ENCODE measurements at places on chromosomes 6 and 20.
A peak's percentile ranks its signal among the peaks of the same experiment; 100 is the strongest.

DNA sequence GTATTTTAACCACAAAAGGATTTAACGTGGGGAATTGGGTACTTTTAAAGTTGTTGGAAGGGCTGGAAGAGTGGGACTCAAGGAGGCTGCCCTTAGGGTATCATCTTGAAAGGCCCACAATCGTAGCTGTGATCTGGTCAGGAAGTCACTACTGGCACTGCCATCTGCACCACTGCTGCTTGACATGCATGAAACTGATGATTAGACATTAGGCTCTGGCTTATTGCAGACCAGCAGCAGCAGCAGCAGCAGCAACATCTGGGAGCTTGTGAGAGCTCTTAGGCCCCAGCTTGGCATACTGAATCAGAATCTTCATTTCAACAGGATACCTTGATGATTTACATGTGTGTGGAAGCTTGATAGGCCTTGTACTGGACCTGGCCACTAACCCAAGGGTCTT, 68.6 kb downstream of the PHF20 start:
- DNase-seq, result no peak

GRCh38 chr6:111663692-111664564, 58.2 kb upstream of the TRAF3IP2 start:
- DNase-seq, result peak; percentile 62

DNA sequence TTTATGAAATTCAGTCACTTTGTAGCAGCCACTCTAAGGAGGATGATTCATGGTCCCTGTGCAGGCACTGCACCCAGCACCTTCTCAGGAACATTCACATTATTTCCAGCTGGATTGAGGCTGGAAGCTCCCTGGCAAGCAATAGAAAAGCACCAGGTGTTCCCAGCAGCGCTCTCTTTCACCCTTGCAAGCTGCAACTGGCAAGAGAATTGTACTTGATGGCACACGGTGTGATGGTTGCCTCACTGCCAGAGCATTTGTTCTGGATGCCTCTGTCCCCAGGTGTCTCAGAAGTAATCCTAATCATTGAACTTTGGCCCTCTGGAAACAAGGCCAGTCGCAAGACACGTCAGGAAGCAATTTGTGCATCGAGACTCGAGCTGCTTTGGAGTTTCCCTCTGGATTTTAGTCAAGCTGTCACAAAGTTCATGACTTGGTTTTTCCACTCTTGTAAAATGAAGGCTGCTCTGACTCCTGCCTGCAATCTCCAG, 24.9 kb upstream of the PHACTR2 start:
- DNase-seq, result no peak

DNA sequence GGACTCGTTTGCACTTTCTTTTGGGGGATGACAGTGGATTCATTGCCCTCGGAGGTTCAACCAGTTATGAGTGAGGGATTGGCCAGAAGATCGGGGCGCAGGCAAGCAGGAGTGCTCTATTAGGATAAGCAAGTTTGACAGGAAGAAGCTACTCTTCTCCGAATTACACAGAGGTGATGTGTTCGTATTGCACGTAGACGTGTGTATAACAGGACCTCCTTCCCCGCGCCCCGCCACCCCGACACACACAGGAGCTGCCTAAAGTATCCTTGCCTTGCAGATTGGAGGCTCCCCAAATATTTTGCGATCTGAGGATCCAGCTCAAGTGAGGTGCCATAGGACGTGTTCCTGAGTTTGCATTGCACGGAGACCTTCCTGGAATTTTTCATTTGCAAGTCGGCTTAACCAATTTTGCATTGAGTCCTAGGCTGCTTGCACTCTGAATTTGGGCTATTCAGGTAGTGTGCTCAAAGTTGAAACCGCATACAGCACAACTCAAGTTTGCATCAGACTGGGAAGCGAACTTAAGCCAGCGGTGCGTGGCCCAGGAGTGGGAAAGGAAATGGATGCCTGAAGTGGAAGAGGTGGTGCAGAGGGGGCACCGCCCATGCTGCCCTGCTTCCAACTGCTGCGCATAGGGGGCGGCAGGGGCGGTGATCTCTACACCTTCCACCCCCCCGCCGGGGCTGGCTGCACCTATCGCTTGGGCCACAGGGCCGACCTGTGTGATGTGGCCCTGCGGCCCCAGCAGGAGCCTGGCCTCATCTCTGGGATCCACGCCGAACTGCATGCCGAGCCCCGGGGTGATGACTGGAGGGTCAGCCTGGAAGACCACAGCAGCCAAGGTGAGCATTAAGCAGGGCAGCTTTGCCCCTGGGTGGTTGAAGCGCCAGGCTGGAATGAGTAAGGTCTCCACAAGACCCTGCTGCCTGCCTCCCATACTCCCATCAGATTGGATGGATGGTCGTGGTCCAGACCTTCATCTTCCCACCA, 770 bp downstream of the TCF19 start:
- DNase-seq, result no peak

DNA sequence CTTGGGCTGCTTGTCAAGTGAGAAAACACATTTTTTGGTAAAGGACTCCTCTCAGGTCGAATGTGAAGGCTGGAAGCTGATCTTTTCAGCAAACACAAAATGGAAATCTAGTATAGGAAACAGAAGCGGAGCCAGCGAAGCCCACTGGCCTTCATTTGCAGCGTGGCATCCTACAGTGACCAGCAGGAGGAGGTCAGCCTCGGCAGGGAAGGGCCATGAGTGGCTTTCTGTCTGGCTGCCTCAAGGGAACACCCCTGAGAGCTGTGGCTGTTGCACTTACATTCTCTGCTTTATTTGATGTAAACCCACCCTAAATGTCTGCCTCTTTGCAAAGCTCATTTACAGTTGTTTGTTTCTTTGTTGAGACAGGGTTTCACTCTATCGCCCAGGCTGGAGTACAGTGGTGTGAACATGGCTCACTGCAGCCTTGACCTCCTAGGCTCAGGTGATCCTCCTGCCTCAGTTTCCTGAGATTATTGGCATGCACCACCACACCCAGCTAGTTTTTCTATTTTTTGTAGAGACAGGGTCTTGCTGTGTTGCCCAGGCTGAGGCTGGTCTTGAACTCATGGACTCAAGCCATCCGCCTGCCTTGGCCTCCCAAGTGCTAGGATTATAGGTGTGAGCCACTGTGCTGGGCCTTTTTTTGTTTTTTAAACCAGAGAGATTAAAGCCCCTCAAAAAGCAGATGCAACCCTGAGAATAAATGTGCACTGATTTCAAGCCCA, 322.0 kb upstream of the SOX4 start:
- DNase-seq, result no peak

DNA sequence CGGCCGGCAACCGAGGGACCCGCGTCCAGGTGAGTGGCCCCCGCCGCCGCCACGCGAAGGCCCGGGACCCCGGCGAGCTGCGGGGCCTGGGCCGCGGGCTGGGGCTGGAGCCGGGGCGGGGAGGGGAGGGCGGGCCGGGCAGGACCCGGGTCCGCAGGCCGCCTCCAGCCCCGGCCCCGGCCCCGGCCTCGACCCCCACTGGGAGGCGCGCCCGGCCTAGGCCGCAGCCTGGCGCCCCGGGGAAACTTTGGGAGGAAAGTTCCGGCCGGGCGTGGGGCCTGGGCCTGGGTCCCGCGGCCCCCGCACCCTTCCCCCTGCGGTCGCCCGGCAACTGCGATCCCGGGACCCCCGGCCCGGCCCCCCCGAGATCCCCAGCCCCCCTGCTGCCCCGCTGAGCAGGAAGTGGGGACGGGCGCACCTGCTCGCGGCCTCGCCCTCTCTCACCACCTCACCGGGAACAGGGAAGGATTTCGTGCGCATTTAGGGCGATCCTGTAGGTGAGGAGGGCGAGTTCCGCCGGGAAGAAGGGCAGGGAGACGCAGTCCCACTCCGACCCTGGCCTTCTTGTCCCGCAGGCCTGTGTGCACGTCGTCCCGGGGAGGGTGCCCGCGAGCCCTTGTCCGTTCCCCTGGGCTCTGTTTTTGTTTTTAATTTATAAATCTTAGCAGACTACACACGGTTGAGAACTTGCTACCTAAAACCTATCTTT, 402 bp downstream of the OSBPL2 start:
- peak; percentile 15 for DNase-seq

GRCh38 chr20:4508773-4509172, 212.9 kb upstream of the PRND start:
- DNase-seq, result no peak

- DNase-seq, result no peak
Measured at GRCh38 chr6:73870907-73871306, 174.9 kb downstream of the CD109 start.

DNA sequence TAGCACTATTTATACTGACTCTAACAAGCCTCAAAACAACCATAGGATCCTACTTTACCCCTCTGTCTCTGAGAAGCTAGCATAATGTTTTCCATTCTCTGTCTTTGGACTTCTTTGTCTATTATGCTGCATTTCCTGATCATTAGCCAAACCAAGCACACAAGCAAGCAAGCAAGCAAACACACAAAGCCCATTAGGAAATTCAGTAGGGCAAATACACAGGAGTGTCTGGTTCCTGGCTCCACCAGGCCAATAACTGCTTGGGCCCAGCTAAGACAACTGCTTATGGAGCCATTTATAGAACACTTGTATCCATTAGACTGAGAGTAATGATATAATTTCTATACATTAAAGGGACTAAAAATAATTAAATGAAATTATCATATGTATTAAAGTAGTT, 952.9 kb upstream of the EPHA7 start:
- DNase-seq, result no peak

DNA sequence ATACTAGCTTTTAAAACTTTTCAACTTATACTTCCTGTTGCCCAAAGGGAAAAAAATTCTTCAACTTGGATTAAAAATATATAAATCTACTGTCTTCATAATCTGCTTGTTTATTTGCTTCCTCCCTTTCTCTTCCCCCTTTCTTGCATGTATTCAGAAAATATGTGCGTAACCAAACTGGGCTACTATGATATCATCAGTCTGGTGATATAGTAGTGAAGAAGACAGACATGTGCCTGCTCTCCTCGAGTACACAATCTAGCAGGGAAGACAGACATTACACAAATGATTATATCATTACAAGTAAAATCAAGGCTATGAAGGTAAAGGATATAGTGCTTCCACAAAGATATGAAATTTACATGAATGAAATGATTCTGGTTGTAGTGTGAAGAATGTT, 31.0 kb downstream of the IBTK start:
- no peak for DNase-seq

DNA sequence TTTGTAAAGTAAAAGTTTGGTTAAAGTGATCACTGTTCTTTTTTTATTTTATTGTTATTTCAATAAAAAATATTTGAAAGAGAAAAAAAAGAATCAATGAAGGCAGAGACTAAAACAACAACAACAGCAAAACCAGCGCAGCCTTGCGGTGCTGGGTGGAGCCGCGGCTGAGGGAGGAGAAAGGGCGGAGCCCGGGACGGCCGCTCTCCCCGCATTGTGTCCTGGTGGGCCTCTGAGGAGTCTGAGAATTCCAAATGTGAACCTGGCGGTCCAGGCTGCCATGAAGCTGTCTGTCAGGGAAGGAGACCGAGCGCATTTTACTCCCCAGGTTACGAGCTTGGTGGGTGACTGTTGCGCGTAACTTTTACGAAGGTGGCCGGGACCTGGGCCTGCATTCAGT, 43.2 kb downstream of the TMEM242 start:
- no peak for DNase-seq

DNA sequence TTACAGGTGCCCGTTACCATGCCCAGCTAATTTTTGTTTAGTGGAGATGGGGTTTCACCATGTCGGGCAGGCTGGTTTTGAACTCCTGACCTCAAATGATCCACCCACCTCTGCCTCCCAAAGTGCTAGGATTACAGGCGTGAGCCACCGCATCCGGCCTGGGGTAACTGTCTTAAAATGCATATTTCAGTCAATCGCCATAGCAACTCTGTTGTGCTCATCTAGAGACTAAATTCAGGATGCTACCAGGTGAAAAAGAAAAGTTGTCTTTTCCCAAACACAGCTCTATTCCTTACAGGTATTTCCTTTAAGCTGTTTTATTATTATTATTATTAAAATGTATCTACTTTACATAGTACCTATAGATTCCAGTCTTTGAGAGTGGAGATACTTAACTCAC, 66.6 kb downstream of the RNF182 start:
- no peak for DNase-seq

GRCh38 chr20:50398821-50399554, 111.2 kb upstream of the PTPN1 start:
- DNase-seq, result no peak

- DNase-seq, result no peak
Measured at GRCh38 chr20:9835302-9835701, 3.6 kb downstream of the PAK5 start.
